ENCODE measurements at places on chromosomes 6 and 20. TPM values are rescaled to one million over a fixed set of nuclear protein-coding genes. Genes with fewer than 3 reads are reported as not detected.

The TFAP2D gene
- total RNA-seq, result not detected

The TSHZ2 gene
- total RNA-seq, result 32.6 TPM

- no peak for DNase-seq
These were observed 106.8 kb upstream of the PREP start for GRCh38 chr6:105509506-105510331.

GRCh38 chr6:124722141-124722878, 239.9 kb upstream of the RNF217 start:
- no peak for DNase-seq

GRCh38 chr6:43257367-43258145, 14.3 kb downstream of the TTBK1 start:
- DNase-seq, result no peak

GRCh38 chr6:77040568-77041195, 422.6 kb downstream of the HTR1B start:
- no peak for DNase-seq

Data from thoracic aorta (tissue), 2 donors.